Activated T-helper 1 cell treated with anti-CD3 and anti-CD28 coated beads, Interleukin-2, amount 50 U/mL, for 16 hours (primary cell): ENCODE measurements at places on chromosomes 3 and 15.

DNA sequence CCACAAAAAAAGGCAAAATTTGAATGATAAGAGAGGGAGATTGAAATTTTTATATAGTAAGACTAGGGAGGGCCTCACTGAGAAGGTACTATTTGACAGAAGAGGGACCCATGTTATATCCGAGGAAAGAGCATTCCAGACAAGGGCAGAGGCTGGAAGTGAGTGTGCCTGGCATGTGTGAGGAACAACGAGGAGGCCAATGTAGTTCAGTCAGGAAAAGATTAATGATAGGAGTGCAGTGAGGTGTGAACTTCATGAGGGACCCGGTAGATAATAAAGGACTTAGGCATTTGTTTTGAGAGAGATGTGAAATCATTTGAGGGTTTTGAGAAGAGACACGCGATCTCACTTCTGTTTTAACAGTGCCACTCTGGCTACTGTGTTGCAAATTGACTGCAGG, 36.3 kb downstream of the ASTE1 start:
- no peak for DNase-seq

GRCh38 chr3:74027121-74027520, 402.4 kb upstream of the PDZRN3 start:
- no peak for DNase-seq

DNA sequence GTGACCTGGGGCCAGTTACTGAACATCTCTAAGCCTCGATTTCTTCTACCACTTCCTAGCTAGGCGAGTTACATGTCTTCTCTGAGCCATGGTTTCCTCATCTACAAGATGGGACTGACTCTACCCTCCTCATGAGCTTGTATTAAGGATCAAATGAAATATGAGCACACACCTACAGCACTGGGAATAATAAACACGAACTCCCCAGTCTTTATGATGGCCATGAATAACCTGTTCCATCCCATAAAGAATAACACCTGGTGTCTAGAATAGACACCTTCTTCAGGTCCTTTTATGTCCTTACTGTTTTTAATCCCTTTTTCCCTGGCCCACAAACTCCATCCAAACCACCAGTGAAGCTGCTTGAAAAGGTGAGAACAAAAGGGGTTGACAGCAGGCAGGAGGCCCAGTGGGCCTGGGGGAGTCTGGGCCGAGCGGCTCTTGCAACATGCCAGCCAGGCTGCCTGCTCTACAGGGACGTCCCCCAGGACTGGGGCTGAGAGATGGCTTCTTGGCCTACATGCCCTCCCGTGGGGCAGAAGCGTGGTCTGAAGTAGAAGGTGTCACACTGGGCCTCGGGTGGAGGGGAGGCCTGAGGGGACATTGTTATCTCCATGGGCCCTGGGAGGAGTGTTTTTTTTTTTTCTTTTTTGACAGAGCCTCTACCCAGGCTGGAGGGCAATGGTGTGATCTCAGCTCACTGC, 178.2 kb downstream of the RAB11A start:
- no peak for DNase-seq

DNA sequence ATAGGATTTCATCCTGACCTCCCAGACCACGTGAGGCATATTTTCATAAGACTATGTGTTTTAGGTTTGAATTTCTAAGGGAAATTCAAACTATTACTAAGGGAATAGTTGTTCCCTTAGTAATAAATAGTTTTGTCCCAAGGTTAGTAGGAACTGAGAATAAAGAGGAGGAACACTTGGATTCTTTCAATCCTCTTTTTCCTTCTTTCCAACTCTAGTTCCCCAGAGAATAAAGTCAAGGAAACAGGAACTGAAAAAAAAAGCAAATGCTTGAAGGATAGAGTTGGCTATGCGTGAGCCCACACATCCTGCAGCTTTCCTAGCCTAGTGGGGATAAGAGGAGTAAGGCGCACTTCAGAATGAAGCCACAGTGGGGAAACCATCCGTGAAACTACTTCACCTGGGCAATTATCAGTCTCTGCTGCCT, 312.1 kb upstream of the TGFBR2 start:
- no peak for DNase-seq

DNA sequence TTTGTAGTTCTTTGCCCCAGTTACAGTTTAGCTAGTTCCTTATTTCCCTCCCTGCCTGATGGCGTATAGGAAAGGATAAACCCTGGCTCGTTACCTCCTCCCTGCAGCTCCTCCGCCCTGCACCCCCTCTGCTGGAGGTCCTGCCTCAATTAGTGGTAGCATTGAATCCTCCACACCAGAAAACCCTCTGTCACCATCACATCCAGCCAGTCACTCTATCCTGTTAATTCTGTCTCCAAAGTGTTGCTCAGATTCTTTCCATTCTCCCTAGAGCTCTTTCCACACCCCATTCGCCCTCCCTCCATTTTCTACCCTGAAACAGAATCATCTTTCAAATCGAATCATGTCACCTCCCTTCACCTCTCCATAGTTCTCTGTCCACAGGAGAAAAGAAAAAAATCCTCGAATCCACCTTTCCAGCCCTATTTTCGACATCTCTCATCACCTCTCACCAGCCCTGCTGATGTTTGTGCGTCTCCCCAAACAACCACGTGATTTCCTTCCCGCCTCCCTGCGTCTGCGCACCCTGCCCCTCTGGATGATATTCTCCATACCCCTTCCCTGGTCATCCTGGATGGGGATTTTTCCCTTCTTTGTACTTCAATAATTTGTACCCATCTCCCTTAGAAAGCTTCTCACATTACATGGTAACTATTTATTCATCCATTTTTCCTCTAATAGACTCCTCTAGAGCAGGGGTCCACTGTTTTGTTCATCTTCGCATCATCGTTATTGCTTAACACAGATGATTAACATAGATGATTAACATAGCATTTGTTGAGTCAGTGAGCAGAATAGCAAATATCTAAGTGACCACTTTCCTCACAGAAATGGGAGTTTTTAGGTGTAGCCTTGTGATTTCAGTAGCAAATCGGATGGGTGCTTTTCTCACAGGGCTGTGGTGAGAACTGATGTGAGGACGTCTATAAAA, 37.1 kb downstream of the MAP3K13 start:
- DNase-seq, result no peak

DNA sequence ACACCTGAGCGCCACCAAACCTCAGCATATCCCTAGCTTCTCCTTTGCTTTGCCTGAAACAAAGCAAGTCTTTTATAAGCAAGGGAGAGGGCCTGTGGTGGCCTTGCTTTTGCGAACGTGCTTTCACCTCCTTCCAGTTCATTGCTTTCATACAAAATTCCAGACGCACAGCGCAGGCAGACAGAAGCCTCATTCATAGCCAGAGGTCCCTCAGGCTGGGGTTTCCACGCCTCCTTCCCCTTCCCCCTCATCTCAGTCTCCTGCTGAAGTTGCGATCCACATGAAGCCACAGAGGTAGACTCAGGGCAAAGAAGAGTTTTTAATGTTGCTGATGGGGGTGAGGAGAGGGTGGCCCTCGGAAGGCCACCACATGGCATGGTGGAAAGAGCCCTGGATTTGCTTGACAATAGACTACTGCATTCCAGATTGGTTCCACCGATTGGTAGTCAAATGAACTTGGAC, 59.4 kb upstream of the FLNB start:
- DNase-seq, result no peak

DNA sequence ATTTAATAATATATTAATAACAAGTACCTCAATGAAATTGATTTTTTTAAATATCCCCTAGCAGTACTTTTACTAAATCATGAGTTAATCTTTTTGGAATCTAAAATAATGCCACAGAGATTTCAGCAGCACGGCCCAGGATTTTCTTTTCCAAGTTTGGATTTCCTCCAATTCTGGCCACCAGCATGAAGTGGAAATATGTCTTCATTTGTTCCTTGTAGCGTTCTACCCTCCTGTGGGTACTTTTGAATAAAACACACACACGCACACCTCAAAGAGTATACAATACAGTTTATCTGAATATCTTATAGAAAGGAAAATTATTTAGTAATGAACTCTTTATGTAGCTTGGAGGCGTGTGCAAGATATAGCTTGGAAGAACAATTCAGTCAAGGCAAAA, 125.1 kb upstream of the STT3B start:
- no peak for DNase-seq

DNA sequence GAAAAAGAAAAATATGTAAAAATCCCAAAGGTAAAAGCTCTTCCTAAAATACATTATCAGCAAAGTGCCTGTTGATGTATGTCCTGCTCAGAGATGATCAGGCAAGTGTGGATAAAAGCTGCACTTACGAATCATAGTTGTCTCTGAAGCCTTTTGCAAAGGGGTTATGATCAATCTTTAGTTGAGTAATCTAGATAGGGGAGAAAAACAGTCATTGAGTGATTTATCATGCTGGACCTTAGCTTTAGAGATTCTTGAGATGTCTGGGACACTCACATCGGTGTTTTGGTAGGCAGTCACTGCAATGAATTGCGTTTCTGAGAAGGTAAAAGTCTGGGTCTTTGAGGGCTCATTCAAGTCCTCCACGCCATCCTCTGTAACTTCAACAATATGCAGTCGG, 3.7 kb downstream of the EOMES start:
- DNase-seq, result no peak

DNA sequence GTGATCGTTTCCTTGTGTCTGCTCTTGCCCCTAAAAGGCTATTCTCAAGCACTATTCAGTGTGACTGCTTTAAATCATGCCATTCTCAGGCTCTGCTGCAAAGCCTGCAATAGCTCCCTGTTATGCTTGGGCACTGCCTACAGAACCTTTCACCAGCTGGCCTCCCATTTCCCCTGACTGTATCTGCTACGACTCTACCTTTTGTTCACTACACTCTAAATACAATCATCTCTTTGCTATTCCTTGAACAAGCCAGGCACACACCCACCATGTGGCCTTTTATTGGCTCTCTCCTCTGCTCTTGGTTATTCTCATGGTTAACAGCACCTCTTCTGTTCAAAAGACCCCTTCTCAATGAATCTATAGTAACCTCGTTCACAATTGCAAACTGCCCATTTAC, 29.6 kb upstream of the FNDC3B start:
- DNase-seq, result no peak

DNA sequence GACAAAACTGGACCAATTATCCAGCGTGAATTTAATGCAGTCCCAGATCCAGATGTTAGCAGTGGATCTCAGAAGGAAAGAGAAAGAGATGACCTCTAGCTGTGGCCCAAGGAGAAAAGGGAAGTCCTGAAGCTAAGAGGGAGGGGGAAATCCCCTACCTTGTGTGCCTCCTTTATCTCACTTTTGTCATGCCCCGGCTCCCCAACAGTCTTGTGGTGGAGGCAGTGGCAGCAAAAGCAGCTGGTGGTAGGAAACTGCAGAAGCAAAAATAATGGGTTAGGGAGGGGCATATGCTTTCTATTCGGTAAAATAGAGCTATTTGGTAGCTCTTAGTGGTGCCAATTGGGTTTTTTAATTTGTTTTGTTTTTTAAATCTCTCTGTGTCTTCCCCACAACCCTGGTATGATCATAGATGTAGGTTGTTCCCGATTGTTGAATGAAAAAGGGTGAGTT, 56.5 kb downstream of the MCTP2 start:
- no peak for DNase-seq

GRCh38 chr15:57364282-57365007, 11.9 kb upstream of the CGNL1 start:
- DNase-seq, result no peak

DNA sequence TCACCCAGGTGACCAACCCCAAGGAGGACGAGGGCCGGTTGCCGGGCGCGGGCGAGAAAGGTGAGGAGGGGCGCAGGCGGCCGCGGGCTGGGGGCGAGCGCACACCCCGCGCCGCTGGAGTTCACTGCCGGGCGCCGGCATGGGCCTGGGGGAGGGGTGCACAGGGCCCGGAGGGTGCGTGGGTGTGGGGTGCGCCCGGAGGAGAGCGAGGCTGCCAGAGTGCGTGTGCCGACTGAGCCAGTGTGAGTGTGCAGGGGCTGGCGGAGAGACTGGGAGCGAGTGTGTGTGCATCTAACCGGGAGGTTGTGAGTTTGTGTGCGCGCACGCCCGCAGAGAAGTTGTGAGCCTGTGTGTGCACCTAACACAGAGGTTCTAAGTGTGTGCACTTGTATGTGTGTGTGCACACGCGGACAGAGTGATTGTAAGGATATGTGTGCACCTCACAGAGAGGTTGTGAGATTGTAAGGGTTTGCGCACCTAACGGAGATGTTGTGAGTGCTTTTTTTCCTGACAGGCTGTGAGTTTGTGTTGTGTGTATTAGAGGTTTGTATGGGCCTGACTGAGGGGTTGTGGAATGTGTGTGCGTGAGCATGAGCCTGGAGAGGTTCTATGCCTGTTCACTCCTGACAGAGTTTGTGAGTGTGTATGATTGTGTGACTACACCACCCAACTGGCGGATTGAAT, 681 bp downstream of the CTDSPL start:
- DNase-seq, result no peak

- no peak for DNase-seq
These were observed 14.7 kb downstream of the THBS1 start for GRCh38 chr15:39595338-39596221.

DNA sequence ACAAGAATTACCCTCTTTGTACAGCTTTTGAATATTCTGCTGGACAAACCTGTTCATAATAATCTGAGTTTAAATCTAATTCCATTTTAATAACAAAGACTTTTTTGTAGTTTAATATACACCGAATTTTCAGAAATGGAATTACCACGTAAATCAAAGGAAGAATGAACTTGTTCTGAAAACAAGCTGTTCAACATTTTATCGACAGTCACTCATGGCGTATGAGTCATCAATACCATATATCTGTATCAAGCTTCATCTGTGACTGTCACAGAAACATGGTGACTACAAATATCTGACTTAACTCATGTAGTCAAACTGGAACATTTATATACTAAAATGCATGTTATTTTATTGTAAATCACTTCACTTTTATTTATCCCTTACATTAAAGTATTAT, 90.0 kb downstream of the EFL1 start:
- DNase-seq, result no peak

- DNase-seq, result no peak
These were observed 76.2 kb upstream of the C2CD4B start for GRCh38 chr15:62241135-62241770.

- no peak for DNase-seq
These were observed 6.2 kb upstream of the MEIS2 start for GRCh38 chr15:37106490-37107001.

GRCh38 chr3:195877136-195877715, 31.1 kb downstream of the TNK2 start:
- DNase-seq, result no peak

DNA sequence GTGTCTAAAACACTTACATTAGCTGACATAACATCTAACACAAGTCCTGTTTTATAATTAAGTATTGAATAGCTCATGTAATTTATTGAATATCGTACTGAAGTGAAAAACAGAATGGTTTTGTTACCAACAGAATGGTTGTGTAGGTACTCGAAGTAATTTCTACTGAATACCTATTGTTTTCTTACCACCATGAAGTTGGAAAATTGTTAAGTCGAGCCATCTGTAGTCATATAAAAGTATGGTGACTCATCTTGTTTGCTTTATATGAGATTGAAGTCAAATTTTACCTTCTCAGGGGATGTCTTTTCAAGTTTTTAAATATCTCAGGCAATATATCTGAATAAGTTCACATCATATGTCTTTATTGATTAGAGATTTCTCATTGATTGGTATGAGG, 37.6 kb downstream of the PIAS1 start:
- no peak for DNase-seq

GRCh38 chr3:12396471-12396870, 87.8 kb upstream of the TSEN2 start:
- DNase-seq, result no peak
